ENCODE measurements at places on chromosomes 11 and 22. TPM values are rescaled to one million over a fixed set of nuclear protein-coding genes. Genes with fewer than 3 reads are reported as not detected.

CCDC179 gene
- not detected for total RNA-seq

OR2D2 gene
- total RNA-seq = 0.31 TPM

ATL3 gene
- total RNA-seq = 26.0 TPM

CHRNA10 gene
- total RNA-seq = not detected

GNG3 gene
- total RNA-seq = 20.0 TPM

CATSPERZ gene
- total RNA-seq = 1.7 TPM

INS gene
- total RNA-seq = not detected

IL17REL gene
- not detected for total RNA-seq

OR6T1 gene
- total RNA-seq = not detected

ENTHD1 gene
- 0.16 TPM for total RNA-seq

WT1 gene
- not detected for total RNA-seq

ZBED4 gene
- 24.2 TPM for total RNA-seq
